ENCODE measurements at places on chromosomes 2 and 18. TPM values are rescaled to one million over a fixed set of nuclear protein-coding genes. Genes with fewer than 3 reads are reported as not detected.

- no peaks in the 10 kb centered on the region for H3K4me1 ChIP-seq
- DNase-seq = no peak
- no peaks in the 10 kb centered on the region for H3K36me3 ChIP-seq
- no peak overlapping the region for H3K4me3 ChIP-seq
- no peak overlapping the region for H3K27ac ChIP-seq
These were observed 61.0 kb downstream of the TRAPPC12 start for GRCh38 chr2:3440477-3440876.

DNA sequence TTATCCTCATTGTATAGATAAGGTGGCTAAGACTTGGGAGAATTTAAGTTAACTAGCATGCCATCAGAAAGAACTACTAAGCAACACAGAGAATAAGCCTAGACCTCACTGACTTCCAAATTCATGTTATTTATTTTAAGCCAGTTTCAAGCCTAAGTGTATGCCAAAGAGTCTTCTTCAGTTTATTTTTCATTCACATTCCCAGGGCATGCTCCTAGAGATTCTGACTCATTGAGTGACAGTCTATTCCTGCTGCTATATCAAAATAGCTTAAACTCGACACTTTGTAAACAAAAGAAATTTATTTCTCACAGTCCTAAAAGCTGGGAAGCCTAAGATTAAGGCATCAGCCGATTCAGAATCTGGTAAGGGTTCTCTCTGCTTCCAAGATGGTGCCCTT is 467.1 kb downstream of the MBD2 start:
- no peaks in the 10 kb centered on the region for H3K4me1 ChIP-seq
- no peak overlapping the region for H3K27ac ChIP-seq
- no peak for DNase-seq
- no peaks in the 10 kb centered on the region for H3K36me3 ChIP-seq

DNA sequence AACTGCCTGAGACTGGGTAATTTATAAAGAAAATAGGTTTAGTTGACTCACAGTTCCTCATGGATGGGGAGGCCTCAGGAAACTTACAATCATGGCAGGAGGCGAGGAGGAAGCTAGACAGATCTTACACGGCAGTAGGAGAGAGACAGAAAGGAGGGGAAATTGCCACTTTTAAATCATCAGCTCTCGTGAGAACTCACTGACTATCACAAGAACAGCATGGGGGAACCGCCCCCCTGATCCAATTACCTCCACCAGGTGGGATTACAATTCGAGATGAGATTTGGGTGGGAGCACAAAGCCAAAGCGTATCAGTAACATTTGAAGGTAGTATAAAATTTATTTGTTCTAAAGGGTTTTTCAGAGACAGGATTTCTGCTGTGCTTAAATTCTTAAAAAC is 5.4 kb downstream of the GALM start:
- H3K27me3 ChIP-seq = no peaks in the 10 kb centered on the region
- peaks cover 13% of the 10 kb centered on the region for H3K4me1 ChIP-seq
- H3K27ac ChIP-seq = no peak overlapping the region

- DNase-seq = no peak
- no peak overlapping the region for H3K4me3 ChIP-seq
- no peak overlapping the region for H3K27ac ChIP-seq
- H3K4me1 ChIP-seq = no peaks in the 10 kb centered on the region
- H3K27me3 ChIP-seq = no peaks in the 10 kb centered on the region
These were observed 89.1 kb downstream of the AFF3 start for GRCh38 chr2:100053087-100053885.

DNA sequence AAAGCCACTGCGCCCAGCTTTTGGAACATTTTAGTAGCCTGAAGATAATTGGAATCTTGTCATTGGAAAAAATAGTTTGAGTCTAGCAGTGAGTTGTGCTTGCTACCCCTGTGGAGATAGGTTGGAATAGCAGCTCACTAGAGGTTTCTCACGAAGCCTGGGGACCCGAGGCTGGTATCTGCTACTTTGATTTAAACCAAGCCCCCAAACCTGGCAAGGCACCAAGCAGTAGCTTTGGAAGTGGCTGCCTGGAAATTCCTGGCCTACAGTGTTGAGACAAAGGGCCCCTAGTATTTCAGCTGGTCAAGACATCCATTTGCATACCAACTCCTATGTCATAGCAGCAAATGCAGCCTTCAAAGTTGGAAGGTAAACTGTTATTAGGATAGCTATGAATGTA is 42.1 kb downstream of the NOP58 start:
- no peaks in the 10 kb centered on the region for H3K4me1 ChIP-seq
- no peaks in the 10 kb centered on the region for H3K27me3 ChIP-seq
- no peak overlapping the region for H3K4me3 ChIP-seq
- H3K36me3 ChIP-seq = peaks cover 39% of the 10 kb centered on the region
- DNase-seq = no peak
- no peak overlapping the region for H3K27ac ChIP-seq

VWC2L gene
- total RNA-seq = 0.32 TPM

DNA sequence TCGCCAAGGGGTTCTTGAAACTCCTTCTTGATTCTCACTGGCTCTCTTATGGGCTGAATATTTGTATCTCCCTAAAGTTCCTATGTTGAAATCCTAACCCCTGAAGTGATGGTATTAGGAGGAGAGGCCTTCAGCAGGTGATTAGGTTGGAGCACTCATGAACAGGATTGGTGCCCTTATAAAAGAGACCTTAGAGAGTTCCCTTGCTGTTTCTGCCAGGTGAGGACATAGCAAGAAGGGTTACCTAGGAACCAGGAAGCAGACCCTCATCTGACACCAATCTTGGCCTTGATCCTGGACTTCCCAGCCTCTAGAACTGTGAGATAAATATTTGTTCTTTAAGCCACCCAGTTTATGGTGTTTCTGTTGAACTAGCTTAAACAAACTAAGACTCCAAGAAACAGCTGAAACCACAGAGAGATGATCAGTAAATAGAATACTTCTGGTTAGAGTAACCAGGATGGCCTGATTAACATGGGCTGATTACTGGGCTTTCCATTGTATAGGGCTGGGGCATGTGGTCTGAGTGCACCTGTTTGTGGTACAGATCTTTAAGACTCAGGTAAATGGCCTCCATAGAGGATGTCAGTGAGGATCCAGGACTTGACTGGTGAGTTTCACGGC is 7.7 kb upstream of the CDC42EP3 start:
- H3K4me3 ChIP-seq = no peak overlapping the region
- H3K27me3 ChIP-seq = no peaks in the 10 kb centered on the region
- H3K27ac ChIP-seq = peak overlapping the region; percentile 23

COL6A3 gene
- 81.9 TPM for total RNA-seq

- DNase-seq = no peak
- H3K4me3 ChIP-seq = no peak overlapping the region
- H3K36me3 ChIP-seq = no peaks in the 10 kb centered on the region
- H3K4me1 ChIP-seq = peaks cover 49% of the 10 kb centered on the region
These were observed 105.0 kb upstream of the CDC42EP3 start for GRCh38 chr2:37776487-37776886.

IL1RL2 gene
- not detected for total RNA-seq

DNA sequence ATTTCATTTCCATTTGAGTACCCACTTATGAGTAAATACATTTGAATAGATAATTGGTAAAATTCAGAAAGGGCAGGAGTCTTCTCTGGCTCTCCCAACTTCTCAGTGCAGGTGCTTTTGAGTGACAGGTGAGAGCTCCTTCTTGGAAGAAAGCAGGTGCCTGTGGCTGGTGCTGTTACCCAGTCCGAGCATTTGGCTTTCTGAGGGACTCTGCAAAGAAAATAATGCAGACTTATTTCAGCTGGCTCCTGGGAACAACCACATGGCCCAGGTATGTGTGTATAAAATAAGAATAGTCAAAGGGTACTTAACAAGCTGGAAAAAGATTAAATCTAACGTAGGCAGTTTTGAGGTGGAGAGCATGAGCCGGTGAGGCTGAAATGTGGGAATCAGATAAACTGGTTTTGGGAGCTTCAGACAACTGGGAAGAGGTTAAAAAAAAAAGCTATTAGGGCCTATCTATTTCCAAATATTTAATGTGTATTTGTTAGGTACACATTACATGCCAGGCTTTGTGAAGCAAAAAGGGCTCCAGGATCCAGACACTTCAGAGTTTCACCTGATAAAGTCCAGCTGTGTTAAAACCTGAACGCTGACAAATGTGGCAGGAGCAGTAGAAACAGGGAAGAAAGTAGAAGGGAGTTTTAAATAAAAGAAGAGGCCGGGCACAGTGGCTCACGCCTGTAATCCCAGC is 20.6 kb downstream of the ZNF236 start:
- no peaks in the 10 kb centered on the region for H3K27me3 ChIP-seq
- H3K4me3 ChIP-seq = no peak overlapping the region
- no peaks in the 10 kb centered on the region for H3K36me3 ChIP-seq
- H3K27ac ChIP-seq = no peak overlapping the region
- no peak for DNase-seq

FRZB gene
- 0.37 TPM for total RNA-seq

FLACC1 gene
- total RNA-seq = not detected

GRCh38 chr18:69128566-69128965 is 272.1 kb upstream of the DOK6 start:
- no peak overlapping the region for H3K4me3 ChIP-seq

ORMDL1 gene
- total RNA-seq = 77.3 TPM

DNA sequence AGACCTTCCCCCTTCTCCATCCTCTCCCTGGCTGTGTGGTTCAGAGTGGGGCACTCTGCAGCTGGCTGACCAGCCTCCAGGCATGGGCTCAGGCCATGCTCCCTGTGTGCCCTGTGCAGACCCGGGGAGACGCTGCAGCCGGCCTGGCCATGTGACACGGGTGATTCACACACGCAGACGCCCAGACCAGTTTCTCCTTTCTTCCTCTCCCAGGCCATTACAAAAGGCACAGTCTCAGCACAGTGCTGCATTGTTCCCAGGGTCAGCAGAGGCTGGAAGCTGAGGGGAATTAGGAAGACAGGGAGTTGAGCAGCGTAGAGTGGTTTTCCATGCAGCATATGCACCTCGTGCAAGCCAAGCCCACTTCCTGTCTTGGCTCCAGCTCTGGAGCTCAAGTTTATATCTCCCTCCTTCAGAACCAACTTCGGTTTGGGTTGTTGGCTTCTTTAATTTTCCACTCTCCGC is 288.5 kb downstream of the TNS1 start:
- no peak overlapping the region for H3K4me3 ChIP-seq
- no peaks in the 10 kb centered on the region for H3K27me3 ChIP-seq
- H3K36me3 ChIP-seq = no peaks in the 10 kb centered on the region
- H3K27ac ChIP-seq = peak overlapping the region; percentile 60

DNA sequence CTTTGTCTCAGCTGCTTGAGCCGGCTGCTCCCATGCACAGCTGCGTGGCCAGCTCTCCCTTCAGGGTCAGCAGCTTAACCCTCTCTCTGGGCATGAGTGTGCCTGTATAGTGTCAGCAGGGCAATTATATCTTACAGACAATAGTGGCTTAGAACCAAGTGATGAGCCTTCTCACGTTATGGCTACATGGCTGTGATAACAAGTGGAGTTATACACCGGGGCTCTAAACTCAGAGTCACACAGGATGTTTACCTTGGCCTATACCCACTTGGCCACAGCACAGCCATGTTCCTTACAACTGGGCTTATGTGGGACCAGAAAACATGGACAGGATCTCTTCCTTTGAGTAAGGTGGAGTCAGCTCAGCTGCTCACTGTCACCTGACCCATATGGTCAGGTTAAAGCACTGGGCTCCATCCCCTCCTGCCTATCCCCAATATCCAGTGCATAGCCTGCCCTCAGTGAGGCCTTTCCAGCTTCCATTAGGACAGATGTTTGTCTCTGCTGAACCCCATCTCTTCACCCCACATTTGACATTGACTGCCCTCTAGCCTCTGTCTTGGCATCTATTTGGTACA is 294.2 kb upstream of the NCKAP5 start:
- no peak overlapping the region for H3K4me3 ChIP-seq
- DNase-seq = no peak

THSD7B gene
- total RNA-seq = not detected

DNA sequence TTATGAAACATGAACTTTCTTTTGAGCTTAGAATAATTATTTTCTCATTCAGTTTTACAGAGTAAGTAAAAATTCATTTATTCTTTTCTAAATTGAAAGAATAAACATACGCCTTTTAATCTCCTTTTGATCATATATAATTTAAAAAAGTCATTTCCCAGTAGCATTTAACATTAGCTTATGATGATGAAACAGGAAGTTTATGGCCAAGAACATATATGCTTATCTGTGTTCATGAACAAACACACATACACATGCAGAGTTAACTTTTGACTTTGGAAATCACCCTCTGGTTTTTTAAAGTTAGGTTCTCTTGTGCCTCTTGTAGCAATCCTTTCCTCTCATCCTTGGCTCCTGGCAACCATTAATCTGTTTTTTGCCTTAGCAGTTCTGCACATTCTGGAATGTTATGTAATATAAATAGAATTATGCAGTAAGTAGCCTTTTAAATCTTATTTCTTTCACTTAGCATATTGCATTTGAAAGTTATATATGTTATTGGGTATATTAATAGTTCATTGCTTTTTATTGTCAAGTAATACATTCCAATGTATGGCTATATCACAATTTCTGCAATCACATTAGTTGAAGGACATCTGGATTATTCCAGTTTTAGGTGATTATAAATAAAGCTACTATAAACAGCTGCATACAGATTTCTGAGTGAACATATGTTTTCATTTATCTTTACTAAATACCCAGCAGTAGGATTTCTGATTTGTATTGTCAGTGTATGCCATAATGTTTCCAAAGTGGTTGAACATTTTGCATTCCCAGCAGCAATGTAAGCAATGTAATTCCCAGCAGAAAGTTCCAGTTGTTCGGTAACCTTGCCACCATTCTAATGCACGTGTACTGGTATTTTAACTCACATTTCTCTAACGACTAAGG is 210.3 kb downstream of the ZRANB3 start:
- H3K27me3 ChIP-seq = no peaks in the 10 kb centered on the region
- no peaks in the 10 kb centered on the region for H3K4me1 ChIP-seq
- no peaks in the 10 kb centered on the region for H3K36me3 ChIP-seq
- H3K27ac ChIP-seq = no peak overlapping the region

CACNB4 gene
- total RNA-seq = 0.20 TPM

DNA sequence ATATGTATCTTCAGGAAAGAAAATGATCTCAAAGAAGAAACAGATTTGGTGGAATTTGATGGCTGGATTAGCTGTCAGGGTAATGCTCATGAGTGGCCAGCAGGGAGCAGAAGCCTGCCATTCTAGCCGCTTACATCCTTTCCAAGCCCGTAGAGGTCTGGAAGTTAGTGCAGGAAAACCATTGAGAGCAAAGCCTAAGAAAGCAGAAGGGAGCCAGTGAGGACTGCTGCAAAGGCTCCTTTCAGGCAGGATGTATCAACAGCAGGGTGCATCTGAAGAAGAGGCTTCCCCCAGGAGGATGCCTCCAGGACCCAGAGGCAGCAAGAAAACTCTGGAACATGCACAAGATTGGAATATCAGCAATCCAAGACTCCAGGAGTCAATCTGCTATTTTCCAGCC is 22.9 kb upstream of the LBH start:
- H3K4me1 ChIP-seq = peaks cover 4% of the 10 kb centered on the region
- H3K27ac ChIP-seq = no peak overlapping the region
- no peaks in the 10 kb centered on the region for H3K36me3 ChIP-seq
- H3K4me3 ChIP-seq = no peak overlapping the region
- DNase-seq = peak; percentile 64

SGPP2 gene
- total RNA-seq = 46.4 TPM

All from transverse colon (tissue), 4 donors.